Heart right ventricle (tissue), 16 donors: ENCODE measurements at places on chromosomes 16 and 17.
A peak's percentile ranks its signal among the peaks of the same experiment; 100 is the strongest.

DNA sequence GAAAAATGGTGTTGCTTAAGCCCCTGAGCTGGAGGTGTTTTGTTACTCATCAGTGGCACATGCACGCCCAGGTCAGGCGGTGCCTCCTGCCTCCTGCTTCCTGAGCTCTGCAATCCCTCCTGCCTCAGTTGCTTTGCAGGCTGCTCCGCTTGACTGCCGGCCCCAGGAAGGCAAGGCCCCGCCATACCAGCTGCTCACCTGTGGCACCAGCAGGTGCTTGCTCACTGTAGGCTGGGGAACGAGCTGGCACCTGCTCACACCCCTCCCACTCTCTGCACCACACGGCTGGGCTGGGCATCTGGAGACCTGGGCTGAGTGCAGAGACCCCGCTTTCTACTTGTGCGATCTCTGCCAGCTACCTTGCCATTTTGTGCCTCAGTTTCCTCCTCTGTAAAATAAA is 200.2 kb downstream of the RBFOX3 start:
- no peak for DNase-seq

GRCh38 chr17:6508519-6509030 is 47.8 kb downstream of the PITPNM3 start:
- no peak for DNase-seq

GRCh38 chr17:67390006-67390645 is 13.0 kb downstream of the PITPNC1 start:
- no peak for DNase-seq

GRCh38 chr16:69376393-69377059 is 9.3 kb downstream of the TERF2 start:
- DNase-seq, result no peak

DNA sequence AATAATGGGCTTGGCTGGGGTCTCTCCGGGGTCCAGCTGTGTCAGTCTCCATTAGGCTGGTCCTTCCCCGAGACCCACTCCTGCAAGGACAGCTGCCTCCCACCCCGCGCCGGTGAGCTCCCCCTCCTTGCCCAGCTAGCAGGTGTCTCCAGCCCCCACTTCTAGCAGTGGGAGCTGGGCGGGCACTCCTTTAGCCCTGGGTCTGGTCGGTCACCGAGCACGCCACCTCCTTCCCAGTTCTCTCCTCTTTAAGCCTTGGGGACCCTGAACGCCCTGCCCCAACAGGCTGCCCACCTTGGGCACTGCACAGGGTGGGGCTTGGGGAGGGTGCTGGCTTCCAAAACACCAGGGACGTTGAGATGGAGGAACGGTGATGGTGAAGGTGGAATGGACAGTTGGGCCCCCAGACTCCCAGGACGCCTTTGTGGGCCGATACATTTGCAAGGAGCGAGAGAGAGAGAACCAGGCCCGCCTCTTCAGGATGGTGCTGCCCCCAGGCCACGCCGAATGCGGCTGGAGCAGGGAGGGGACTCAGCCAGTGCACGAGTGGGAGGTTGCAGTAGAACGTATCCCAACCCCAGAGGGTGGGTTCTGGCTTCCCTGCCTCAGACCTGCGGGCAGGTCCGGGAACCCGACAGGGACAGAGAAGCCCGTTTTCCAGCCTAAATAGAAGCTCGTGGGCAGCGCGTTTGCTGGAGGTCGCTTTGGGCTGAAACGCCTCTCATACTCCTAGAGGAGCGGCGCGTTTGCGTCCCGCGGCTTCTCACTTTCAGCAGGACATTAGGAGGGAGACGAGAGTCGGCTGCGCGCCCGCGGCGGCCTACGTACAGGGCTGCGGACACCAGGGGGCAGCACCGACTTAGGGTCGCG is 10.7 kb downstream of the TBX2 start:
- DNase-seq, result peak; percentile 87

DNA sequence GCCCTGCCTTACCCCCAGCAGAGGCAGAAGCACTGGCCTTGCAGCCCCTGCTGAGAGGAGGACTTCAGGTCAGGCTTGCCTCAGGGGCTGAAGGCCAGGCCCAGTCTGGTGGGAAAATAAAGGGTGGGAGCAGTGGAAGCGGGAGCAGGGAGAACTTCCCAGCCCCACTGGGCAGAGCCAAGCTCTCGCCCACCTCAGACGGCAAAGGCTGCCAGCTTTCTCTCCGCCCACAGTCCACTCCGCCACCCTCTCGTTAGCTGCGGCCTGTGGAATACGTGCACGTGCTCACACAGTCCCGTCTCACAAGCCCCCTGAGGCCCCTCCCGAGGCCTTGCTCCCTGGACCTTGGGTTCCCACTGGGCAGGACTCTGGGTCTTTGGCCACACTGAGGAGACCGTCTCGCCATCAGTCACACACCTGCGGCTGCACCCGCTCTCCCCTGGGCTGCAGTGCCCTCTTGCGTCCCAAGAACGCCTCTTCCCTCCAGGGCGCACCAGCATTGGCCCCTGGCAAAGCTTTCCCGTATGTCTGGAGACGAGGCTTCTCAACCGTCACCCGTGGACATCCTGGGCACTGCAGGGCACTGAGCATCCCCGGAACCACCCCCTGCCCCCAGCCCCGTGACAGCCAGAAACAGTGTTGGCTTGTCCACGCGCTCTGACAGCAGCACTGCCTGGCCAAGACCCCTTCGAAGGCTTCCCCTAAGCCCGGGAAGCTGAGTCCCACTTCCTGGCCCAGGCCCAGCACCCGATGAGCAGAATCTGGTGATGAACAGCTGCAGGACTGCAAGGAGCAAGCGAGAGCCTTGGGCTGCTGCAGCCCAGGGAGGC is 8.3 kb downstream of the MRPL28 start:
- DNase-seq, result peak; percentile 65

DNA sequence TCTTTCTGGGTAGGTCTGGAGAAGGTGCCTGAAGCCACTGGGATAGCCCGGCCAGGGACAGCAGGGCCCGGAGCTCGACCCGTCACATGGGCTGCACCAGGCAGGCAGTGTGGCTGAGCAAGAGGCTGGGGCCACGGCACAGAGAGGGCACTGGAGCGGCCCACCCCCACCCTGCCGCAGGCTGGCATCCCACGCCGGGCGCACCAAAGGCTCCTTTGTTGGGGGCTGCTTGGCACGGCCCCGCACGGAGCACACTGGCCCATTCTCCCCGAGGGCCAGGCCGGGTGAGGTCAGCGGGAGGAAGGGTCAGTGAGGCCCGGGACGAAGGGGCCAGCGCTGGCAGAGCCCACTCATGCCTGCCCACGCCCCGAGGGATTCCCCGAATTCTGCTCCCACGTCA is 36.5 kb upstream of the PVALEF start:
- DNase-seq, result no peak

DNA sequence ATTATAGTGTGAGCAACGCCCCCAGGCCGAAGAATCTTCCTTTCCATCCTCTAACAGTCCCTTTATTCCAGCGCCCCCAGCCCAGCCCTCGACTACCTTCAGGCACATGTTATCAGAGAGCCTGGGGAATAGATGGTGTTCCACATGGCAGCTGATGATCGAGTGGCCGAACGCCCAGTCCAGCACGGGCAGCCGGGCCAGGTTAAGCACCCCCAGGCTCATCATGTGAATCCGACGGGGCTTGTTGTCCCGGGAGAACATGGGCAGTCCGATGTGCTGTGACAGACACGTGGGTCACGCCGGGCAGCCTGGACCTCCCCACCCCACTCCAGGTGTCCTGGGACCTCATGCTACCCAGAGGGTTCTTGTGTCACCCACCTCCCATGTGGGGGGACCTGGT is 6.5 kb upstream of the FDXR start:
- no peak for DNase-seq

DNA sequence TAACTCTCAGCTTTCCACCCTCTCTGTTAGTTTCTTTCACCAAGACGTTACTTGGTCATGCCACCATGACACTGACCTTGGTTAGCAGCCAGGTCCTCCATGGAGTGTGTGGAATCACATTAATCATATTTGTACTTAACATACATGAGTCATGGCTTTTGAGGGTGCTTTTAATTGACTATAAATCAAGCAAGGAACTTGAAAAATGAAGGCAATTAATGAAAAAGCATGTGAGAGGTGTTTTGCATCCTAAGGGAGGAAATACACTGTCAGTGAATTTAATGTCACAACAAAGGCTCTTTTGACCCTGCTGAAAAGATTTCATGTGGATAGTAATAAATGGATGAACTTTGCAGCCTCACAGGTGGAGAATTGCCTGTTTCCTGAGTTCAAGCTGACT is 240.7 kb downstream of the CDH13 start:
- no peak for DNase-seq

DNA sequence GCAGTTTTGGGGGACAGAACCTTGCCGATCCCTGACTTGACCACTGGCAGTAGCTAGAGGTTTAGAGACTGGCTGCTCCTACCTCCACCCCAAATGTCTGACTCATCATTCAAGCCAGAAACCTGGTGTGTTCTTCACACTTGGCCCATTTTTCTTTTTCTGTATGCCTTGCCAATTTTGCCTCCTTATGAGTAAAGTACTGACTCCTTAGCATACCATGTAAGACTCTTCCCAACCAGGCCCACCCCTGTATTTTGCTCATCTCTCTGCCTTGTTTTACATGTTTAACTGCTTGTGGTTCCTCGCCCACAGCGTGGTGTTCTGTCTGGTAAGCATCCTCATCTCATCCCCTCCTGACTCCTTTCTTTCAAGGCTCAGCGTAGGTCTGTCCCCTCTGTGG is 37.9 kb downstream of the NUP88 start:
- no peak for DNase-seq

DNA sequence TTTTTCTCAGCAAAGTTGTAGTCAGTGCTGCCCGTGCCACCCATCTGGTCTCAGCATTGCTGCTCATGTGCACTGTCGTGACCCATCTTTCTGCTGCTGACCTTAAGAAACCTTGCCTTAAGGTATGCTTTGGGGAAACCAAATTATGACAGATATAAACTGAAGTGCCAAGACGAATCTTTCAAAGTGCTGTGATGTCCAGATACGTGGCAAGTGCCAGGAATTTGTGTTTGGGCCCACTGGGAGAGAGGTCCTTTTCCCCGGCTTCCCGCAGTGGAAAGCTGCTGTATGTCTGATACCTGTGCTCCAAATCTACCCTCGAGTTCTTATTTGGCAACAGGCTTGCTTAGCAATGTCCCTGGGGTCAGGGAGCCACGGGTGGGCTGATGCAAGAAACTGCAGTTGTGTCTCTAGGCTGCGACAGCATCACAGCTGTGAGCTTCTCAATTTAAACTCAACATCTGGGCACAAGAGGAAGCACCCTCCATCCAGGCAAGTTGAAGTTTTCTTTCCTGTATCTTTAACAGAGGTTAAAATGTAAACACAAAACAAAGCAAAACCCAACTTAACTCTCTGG is 30.3 kb upstream of the TOX3 start:
- DNase-seq, result no peak

DNA sequence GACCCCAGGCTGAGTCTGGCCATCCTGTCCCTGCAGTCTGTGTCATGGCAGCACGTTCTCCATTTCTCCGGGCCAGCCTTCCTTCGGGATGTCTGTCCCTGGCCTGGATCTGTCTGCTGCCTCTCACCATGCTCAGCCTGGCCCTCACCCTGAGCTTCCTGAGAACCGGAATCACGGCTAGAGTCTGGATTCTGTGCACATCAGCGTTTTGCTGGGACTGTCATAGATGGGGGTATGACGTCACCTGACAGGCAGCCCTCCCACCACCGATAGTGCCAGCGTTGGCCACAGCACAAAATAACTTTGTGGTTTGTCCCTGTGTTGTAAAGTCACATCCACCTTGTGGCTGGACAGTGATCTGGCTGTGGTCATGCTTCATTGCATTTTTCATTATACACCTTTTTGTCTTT is 59.2 kb downstream of the B9D1 start:
- no peak for DNase-seq

- DNase-seq, result no peak
These were observed 602.7 kb upstream of the CDH5 start for GRCh38 chr16:65763640-65764305.

DNA sequence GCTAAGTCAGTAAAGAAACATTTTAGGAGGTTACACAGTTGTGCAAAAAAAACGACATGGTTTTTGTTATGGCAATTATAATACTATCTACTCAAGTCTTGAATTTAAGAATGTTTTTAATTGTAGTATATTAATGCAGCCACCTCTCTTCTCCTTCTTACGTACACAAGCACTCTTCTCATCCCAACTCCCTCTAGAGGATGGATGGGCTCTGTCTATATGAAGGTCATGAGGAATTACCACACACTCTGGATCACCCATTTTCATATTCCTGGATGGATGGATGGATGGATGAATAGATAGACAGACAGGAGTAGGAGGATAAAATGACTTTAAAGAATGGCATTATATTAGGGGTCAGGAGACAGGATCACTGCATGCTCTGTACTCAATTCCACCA is 120.0 kb downstream of the PHKB start:
- DNase-seq, result no peak

DNA sequence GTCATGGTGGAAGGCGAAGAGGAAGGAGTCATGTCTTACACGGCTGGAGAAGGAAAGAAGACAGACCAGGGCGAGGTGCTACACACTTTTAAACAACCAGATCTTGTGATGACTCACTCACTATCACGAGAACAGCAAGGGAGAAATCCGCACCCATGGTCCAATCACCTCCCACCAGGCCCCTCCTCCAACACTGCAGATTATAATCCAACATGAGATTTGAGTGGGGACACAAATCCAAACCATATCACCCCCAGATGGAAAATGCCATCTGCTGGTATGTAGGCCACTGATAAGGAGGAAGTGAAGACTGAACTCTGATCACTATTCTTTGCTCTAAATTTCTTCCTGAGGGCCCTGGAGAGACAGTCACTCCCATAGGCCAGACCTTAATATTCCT is 7.5 kb upstream of the ITGAX start:
- DNase-seq, result no peak

GRCh38 chr16:71474864-71475263 is 12.8 kb upstream of the ZNF23 start:
- no peak for DNase-seq

GRCh38 chr17:27451906-27452305 is 4.3 kb upstream of the KSR1 start:
- DNase-seq, result no peak

DNA sequence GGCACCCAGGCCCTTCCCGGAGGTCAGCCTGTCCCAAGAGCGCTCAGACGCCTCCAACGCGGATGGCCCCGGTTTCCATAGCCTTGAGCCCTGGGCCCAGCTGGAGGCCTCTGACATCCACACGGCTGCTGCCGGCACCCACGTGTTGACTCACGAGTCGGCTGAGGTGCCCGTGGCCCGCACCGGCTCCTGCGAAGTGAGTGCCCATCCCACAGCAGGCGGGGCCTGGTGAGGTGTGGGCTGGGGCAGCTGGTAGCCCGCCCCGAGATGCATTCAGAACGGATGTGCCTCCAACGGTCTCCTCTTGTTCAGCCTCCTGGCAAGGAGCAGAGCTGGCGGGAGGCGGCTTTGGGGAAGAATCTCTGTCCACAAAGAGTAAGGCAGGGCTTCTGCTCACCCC is 2.7 kb downstream of the WDR90 start:
- DNase-seq, result no peak
